ENCODE measurements at places on chromosomes 12 and 14. TPM values are rescaled to one million over a fixed set of nuclear protein-coding genes. Genes with fewer than 3 reads are reported as not detected.

The NOPCHAP1 gene
- 6.4 TPM for total RNA-seq

DNA sequence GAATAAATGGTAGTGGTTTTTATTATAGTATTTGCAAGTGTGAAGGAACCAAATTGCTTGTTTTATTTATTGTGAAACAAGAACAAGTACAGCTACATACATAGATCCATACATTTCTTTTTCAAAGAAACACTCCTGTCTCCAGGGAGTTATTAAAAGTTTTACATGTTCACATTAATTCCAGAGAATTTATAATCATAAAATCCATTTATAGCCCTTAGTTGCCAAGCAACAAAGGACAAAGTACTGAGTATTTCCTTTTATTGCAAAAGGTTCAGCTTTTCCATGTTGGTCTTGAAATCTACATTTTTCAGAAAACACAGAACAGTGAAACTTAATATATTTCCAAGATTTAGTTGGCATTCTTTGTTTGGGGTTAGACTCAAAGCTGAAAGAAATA, 9.5 kb downstream of the MYRFL start:
- H3K27me3 ChIP-seq, result no peaks in the 10 kb centered on the region
- H3K4me1 ChIP-seq, result no peaks in the 10 kb centered on the region
- H3K27ac ChIP-seq, result no peak overlapping the region
- no peak overlapping the region for H3K4me3 ChIP-seq
- no peaks in the 10 kb centered on the region for H3K36me3 ChIP-seq

- H3K4me3 ChIP-seq, result no peak overlapping the region
- no peak overlapping the region for H3K27ac ChIP-seq
- no peaks in the 10 kb centered on the region for H3K36me3 ChIP-seq
- no peaks in the 10 kb centered on the region for H3K27me3 ChIP-seq
- DNase-seq, result no peak
- H3K4me1 ChIP-seq, result no peaks in the 10 kb centered on the region
These were observed 255.0 kb upstream of the NPAS3 start for GRCh38 chr14:32683679-32684078.

- DNase-seq, result no peak
- H3K27ac ChIP-seq, result no peak overlapping the region
- no peaks in the 10 kb centered on the region for H3K4me1 ChIP-seq
- H3K4me3 ChIP-seq, result no peak overlapping the region
These were observed 12.2 kb upstream of the SPTB start for GRCh38 chr14:64891839-64892375.

DNA sequence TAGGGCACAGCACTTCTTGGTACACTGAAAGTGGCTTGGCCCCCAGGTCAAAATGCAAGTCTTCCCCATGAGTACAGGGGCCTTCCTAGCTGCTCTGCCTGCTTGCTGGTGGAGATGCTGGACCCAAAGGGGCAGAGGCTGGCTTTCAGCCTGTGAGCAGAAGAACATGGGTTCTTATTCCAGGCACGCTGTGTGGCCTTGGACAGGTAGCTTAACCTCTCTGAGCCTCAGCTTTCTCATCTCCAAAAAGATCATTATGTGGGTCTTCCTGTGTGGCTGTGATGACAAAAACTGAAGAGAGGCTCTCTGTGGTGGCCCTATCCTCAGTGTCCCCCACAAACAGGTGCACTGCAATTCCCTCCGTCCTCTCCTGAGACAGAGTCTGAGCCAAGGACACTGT, 45.6 kb upstream of the TUNAR start:
- H3K4me1 ChIP-seq, result no peaks in the 10 kb centered on the region
- DNase-seq, result no peak
- no peaks in the 10 kb centered on the region for H3K36me3 ChIP-seq

DNA sequence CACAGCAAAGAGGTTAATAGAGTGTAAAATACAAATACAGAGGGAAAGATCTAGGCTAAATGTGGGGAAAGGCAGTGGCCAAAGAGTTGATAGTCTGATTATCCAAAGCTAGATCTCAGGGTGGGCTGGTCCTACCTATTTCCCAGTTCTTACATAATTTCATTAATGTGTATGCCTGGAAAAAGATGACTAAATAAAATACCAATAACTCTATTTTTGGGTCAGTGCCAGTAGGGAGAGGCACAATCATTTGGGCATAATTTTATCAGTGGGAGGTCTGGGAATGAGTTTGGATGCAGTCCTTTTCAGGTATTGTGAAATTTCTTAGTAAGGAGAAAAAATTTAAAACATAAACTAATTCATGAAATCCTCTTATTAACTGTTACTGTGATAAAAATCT, 30.6 kb upstream of the CLEC14A start:
- H3K4me1 ChIP-seq, result no peaks in the 10 kb centered on the region
- DNase-seq, result no peak
- H3K27ac ChIP-seq, result no peak overlapping the region
- no peak overlapping the region for H3K4me3 ChIP-seq
- H3K36me3 ChIP-seq, result no peaks in the 10 kb centered on the region

Measured in breast epithelium (tissue), 4 donors.